ENCODE measurements at places on chromosomes 7 and 10. TPM values are rescaled to one million over a fixed set of nuclear protein-coding genes. Genes with fewer than 3 reads are reported as not detected.

Gene GPRIN2
- not detected for total RNA-seq

Gene LDB3
- 0.07 TPM for total RNA-seq

Gene TLX1
- total RNA-seq = not detected

Gene CRHR2
- total RNA-seq = not detected

All from B cell (primary cell).